T-helper 2 cell (primary cell): ENCODE measurements at places on chromosomes 16 and 17.

- DNase-seq = no peak
These were observed 8.0 kb upstream of the PRSS27 start for GRCh38 chr16:2728034-2728433.

DNA sequence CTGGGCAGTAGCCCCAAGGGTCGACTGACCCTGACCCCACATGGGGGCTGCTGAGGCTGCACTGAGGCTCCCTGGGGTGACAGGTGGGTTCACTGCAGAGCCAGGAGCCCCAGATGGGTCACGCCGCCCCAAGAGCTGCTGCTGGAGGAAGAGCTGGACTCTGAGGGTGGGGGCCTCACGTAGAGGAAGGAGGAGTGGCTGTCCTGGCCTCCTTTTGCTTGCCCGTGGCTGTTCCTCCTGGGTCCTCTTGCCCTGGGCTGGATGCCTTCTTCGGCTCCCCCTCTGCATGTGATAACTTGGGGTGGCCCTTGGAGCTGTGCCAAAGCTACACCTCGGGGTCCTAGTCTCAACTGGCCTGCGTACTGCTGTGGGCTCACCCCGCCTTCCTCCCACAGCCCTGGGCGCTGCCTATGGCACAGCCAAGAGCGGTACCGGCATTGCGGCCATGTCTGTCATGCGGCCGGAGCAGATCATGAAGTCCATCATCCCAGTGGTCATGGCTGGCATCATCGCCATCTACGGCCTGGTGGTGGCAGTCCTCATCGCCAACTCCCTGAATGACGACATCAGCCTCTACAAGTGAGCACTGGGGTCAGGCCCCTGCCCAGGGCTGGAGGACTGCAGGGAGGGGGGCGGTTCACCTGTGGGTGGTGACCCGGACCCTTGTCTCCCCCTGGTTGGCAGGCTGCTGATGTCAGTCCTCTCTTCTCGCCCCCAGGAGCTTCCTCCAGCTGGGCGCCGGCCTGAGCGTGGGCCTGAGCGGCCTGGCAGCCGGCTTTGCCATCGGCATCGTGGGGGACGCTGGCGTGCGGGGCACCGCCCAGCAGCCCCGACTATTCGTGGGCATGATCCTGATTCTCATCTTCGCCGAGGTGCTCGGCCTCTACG lies 1.1 kb upstream of the AMDHD2 start:
- DNase-seq = no peak

DNA sequence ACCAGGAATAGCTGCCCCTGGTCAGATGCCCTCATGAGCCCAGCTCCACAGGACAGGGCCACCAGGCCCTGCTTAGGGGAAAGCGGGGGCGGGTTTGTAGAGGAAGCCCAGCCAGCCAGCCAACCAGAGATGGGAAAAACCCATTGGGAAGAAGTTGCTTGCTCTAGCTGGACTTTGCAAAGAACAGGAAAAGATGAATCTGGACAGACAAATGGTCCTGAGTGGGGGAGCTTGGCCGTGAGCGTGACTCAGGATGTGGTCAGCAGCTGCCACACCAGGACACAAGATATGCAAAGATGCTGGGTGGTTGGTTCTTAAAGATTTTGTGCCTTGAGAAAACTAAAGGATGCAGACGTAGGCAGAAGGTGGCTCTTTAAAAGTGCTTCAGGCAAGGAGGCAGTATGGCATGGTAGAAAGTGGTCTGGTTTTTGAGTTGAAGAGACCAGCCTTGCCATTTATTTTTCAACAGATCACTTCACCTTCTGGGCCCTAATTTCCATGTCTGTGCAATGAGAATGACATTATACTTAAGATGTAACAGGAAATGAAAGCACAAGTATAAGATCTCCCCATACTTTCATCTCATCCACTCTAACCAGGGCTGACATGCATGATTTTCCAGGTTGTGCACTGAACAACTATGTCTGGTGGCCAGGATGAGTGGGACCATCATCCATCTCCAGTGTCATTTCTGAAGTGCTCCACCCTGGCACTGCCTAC lies 27.8 kb upstream of the HEATR6 start:
- no peak for DNase-seq

DNA sequence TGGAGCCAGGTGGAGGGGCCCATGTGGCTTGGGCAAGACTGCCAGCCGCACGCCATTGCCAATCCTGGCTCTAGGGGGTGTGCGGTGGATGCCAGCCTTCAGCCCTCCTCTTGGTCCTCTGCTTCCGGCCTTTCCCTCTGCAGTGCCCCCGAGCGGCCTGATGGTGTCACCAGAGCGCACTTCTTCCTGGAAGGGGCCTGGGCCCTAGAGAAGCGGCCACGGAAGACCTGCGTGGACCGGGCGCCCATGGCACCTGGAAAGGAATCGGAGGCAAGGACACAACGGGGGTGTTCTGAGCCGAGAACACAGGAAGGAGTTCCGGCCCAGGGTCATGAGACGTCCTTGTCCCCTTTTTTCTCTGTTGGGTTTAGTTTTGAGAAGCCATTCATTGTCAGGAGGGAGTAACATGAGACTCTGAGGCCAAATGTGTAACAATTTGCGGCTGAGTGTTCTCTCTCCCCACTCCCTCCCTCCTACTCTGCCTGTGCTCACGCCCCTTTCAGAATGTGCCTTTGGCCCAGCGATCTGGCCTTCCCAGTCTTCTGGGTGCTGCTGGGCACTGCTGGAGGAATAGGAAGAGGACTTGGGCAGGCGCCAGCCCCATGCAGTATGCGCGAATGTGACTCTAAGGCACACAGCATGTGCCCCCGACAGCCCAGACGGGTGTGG lies 92.8 kb downstream of the IRX3 start:
- DNase-seq = no peak

- DNase-seq = no peak
These were observed 58.3 kb upstream of the ARHGAP44 start for GRCh38 chr17:12730931-12731521.

- DNase-seq = no peak
These were observed 19.1 kb upstream of the ZNF594 start for GRCh38 chr17:5210614-5211252.

- no peak for DNase-seq
These were observed 17.4 kb upstream of the CMIP start for GRCh38 chr16:81427219-81427618.

GRCh38 chr16:12906271-12906670 lies 4.9 kb downstream of the SHISA9 start:
- DNase-seq = no peak

DNA sequence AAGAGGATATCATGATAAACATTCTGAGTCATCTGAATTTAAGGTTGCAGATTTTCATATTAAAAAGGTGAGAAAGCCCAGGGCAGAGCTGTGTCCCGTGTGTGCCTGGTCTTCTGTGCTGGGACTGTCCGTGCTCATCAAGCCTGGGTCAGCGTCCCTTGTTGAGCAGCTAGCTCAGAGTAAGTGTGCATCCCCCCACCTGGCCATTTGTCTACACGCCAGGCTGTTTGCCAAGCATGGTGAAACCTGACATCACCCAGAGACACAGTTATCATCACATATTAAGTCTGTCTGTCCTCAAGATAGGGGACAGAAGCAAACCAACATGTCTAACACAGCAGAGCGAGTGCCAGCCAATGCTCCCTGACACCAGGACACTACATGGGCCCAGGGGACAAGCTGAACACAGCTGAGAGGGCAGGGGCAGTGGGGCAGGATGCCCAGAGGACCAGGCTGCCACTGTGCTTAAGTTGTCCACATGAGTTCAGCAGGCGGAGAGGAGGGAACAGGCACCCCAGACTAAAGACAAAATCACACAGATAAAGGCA lies 57.9 kb upstream of the CNEP1R1 start:
- DNase-seq = no peak

GRCh38 chr16:35431829-35432663 lies 1972.6 kb downstream of the TP53TG3F start:
- no peak for DNase-seq

DNA sequence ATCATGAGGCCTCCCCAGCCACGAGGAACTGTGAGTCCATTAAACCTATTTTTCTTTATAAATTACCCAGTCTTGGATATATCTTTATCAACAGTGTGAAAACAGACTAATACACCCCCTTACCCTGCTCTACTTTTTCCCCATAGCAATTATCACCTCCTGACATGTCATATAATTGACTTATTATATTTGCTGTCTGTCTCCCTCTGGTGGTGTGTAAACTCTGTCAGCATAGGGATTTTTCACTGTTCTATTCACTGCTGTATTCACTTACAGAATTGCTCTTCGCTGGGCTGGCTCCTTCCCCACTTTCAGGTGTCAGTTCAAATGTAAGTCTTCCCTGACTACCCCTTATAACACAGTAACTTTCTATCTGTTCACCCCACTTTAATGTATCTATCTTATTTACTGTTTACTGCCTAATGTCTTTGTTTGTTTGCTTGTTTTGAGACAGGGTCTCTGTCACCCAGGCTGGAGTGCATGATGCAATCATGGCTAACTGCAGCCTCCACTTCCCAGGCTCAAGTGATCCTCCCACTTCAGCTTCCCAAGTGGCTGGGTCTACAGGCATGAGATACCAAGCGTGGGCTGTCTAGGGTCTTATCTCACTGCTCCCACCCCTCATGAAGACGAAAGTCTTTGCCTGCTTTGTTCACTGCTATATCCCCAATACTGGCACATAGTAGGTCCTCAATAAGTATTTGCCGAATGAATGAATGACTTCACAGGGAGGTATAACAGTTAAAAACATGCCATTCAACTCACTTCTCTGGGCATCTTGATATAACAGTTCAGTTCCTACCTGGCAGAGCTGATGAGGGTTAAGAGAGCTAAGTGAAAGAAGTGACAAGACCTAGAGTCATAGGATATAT lies 52.4 kb upstream of the CDH3 start:
- DNase-seq = peak; percentile 13
